SJSA1 (cell line): ENCODE measurements at places on chromosomes 5 and 9. TPM values are rescaled to one million over a fixed set of nuclear protein-coding genes. Genes with fewer than 3 reads are reported as not detected.

Gene MED7
- 22.8 and 24.7 TPM in 2 replicates for total RNA-seq

Gene PHPT1
- 64.1 and 70.5 TPM in 2 replicates for total RNA-seq

Gene SLC9A3
- total RNA-seq: 3.1 and 3.7 TPM in 2 replicates

Gene CDH9
- total RNA-seq: not detected in 2 replicates

Gene SPARC
- 2,833 and 2,882 TPM in 2 replicates for total RNA-seq

Gene PCDHB10
- total RNA-seq: 3.3 and 4.7 TPM in 2 replicates

Gene CTXN3
- not detected in 2 replicates for total RNA-seq

Gene EPB41L4A
- total RNA-seq: 0.11 TPM in 1 of 2 replicates, not detected in the other

Gene JADE2
- 12.5 and 14.6 TPM in 2 replicates for total RNA-seq

Gene ACSL6
- 0.03 TPM in 1 of 2 replicates, not detected in the other for total RNA-seq

DNA sequence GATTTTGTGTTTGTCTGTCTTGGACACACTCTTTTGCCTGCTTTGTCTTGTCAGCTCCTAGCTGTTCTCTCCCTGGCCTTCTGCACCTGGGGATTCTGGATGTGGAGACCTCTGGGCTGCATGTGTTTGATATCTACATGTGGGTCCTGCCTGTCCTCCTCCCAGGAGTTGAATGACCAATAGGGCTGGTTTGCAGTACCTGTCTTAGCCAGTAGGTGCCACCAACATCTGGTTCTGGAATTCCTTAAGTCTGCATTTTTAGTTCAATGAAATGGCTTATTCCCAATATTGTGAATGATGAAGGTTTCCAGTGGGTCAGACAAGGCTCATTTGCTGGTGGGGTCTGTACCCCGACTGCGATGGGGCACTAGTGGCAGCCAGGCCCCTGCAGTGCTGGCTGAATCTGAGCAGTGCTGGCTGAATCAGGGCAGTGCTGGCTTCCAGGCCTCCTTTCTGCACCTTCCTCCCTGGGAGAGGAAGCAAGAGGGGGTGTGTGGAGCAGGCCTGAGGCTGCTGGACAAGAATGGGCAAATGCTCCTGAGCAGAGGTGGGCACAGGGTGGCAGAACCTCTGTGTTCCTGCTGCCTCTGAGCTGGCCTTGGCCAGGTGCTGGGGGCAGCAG lies 73.3 kb downstream of the RXRA start:
- H3K27ac ChIP-seq: no peak overlapping the region
- H3K4me3 ChIP-seq: no peak overlapping the region
- peaks cover 12% of the 10 kb centered on the region for H3K36me3 ChIP-seq
- no peaks in the 10 kb centered on the region for H3K27me3 ChIP-seq
- no peak for DNase-seq

DNA sequence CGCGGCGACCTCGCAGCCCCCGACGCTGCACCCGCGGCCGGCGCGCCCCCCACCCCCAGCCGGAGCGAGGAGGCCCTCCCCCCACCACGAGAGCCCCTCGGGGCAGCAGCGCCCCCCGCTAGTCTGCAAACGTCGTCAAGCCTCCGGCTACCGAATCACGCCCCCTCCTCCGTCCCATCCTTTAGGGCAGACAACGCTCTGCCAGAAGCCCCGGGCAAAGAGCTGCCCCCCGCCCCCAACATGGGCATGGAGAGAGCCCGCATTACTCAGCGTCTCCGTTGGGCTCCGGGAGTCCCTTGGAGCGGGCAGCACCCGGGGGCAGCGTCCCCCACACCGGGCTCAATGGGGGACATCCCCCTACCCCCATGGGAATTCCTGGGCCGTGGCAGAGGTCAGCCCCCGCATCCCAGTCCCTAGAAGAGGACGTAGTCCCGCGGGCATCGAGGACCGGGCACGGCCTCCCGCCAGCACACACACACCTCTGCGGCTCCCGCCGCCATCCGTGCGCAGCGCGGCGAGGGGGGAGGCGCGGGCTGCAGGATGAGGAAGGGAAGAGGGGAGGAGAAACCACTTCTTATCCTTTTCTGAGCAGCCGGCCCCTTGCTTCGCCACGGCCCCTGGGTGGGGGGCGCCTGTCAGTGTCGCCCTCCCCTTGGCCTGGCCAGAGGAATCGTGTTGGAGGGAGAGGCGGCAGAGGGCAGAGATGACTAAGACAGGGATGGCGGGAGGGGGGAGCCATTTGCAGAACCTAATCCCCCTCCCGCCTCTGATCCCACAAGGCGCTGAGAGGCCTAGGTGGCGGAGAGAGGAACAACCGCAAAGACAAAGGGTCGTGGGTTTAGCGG lies 750 bp downstream of the DNM1 start:
- H3K27me3 ChIP-seq: no peaks in the 10 kb centered on the region
- no peaks in the 10 kb centered on the region for H3K36me3 ChIP-seq
- no peak for DNase-seq
- no peak overlapping the region for H3K27ac ChIP-seq
- H3K4me1 ChIP-seq: peaks cover 21% of the 10 kb centered on the region
- peak overlapping the region; percentile 67 for H3K4me3 ChIP-seq

DNA sequence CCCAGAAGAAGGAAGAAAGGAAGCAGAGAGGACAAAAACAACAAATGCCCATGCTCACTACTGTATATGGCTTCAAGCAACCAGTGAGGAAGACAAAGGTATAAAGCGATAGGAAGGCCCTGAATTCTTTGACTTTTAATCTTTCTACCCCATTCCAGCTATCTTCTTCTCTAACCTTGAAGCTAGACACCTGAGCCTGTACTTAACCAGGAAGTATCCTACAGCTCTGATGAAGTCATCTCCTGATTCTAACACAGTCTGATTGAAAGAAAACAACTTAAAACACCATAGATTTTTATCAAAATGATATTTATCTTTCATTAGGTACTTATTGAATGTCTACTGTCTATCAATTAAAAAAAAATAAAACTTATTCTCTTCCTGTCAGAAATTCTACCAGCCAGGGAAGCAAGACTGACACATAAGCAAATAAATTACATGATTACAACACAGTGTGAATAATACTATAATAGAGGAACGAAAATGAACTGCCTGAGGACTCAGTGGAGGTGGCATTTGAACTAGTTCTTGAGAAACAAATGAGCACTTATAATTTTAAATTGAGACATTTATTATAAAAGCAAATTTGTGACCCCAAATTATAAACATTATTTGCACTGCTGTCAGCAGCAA lies 123.3 kb upstream of the ELL2 start:
- no peaks in the 10 kb centered on the region for H3K36me3 ChIP-seq
- H3K27me3 ChIP-seq: no peaks in the 10 kb centered on the region
- H3K4me3 ChIP-seq: no peak overlapping the region
- H3K27ac ChIP-seq: no peak overlapping the region
- H3K4me1 ChIP-seq: peaks cover 9% of the 10 kb centered on the region
- no peak for DNase-seq

DNA sequence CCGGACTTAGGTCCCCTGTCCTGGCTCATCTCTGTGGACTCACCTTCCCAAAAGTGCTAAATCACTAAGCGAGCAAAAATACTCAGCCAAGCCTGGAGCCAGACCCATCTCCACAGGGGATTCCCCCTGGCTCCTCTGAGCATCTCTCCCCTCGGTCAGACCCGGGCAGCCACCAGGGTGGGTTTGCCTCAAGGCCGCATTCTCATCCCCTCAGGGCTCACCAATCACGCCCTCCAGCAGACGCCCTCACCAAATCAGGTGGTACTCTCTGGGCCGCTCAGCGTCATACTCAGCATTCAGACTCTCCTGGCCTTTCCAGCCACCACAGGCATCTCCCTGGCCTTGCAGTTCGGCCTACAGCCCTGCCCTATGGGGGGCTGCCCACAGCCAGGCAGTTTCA lies 49.7 kb downstream of the C5orf15 start:
- no peak for DNase-seq
- H3K27ac ChIP-seq: no peak overlapping the region
- H3K36me3 ChIP-seq: no peaks in the 10 kb centered on the region
- H3K4me3 ChIP-seq: no peak overlapping the region
- H3K4me1 ChIP-seq: no peaks in the 10 kb centered on the region
- H3K27me3 ChIP-seq: peaks cover 6% of the 10 kb centered on the region

GRCh38 chr9:114307899-114308267 lies 15.0 kb upstream of the ORM1 start:
- H3K36me3 ChIP-seq: no peaks in the 10 kb centered on the region; the same call in 1 of the 2 replicates
- H3K4me1 ChIP-seq: no peaks in the 10 kb centered on the region
- H3K27ac ChIP-seq: no peak overlapping the region

GRCh38 chr9:2389404-2389803 lies 232.2 kb upstream of the VLDLR start:
- no peaks in the 10 kb centered on the region for H3K27me3 ChIP-seq
- no peak overlapping the region for H3K27ac ChIP-seq
- H3K4me3 ChIP-seq: no peak overlapping the region

- no peaks in the 10 kb centered on the region for H3K4me1 ChIP-seq
- no peak overlapping the region for H3K4me3 ChIP-seq
- H3K36me3 ChIP-seq: no peaks in the 10 kb centered on the region
These were observed 42.0 kb downstream of the PIP5K1B start for GRCh38 chr9:68747043-68747533.

DNA sequence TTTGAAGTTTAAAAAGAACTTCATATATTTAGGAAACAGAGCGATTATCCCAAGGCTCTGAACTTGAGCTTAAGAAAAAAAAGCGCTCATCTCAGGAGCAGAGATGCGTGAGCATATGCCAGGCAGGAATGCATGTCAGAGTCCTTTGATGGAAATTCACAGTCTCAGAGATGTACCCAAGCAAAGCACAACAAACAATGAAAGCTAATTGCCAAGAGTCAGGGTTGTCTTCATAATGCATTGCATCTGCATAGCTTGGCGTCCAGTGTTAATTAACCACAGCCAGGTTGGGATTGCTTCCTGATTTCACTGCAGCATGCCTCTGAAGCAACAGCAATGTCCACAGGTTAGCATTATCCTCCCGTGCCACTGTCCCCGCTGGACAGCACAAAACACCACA lies 907.0 kb upstream of the DMAC1 start:
- H3K4me3 ChIP-seq: no peak overlapping the region
- H3K36me3 ChIP-seq: no peaks in the 10 kb centered on the region
- no peaks in the 10 kb centered on the region for H3K27me3 ChIP-seq
- no peaks in the 10 kb centered on the region for H3K4me1 ChIP-seq

DNA sequence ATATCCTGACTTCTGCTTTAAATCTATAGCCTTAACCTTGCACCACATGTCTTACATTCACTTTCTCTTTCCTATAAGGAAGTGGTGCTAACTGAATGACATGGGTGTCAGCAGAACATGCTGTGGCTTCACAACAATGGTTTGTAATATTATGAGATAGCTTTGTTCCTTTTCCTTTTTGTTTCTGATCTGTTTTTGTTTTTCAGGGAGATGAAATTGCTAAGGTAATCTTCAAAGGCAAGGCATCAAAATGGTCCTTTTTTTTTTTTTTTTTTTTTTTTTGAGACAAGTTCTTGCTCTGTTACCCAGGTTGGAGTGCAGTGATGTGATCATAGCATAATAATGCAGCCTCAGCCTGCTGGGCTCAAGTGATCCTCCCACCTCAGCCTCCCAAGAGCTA lies 53.6 kb upstream of the RANBP6 start:
- no peak for DNase-seq
- H3K27ac ChIP-seq: no peak overlapping the region
- no peaks in the 10 kb centered on the region for H3K4me1 ChIP-seq
- H3K27me3 ChIP-seq: no peaks in the 10 kb centered on the region

- DNase-seq: peak; percentile 57
- no peaks in the 10 kb centered on the region for H3K27me3 ChIP-seq
- no peak overlapping the region for H3K27ac ChIP-seq
- no peak overlapping the region for H3K4me3 ChIP-seq
These were observed 144.6 kb downstream of the CETN3 start for GRCh38 chr5:90264689-90265544.

- no peaks in the 10 kb centered on the region for H3K36me3 ChIP-seq
- DNase-seq: no peak
- H3K27ac ChIP-seq: no peak overlapping the region
- H3K4me1 ChIP-seq: no peaks in the 10 kb centered on the region
- H3K4me3 ChIP-seq: no peak overlapping the region
- H3K27me3 ChIP-seq: no peaks in the 10 kb centered on the region
These were observed 106.0 kb upstream of the KIF2A start for GRCh38 chr5:62199792-62200716.

DNA sequence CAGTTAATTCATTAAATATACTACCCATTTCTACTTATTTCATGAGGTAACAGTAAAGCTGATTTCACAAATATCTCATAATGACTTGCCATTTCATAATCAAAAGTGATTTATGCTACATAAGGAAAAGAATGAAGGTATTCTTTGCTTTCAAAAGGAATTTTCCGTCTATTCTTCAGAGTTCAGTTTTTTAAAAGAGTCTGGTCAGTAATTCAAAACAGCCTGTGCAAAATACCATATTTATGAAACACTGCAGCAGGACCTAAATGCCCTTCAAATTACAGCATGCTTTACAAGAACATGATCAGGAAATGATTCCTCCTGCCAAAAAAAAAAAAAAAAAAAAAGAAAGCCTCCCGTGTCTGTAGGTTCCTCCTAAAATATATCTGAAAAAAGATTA lies 154.7 kb downstream of the KIAA0825 start:
- no peak overlapping the region for H3K4me3 ChIP-seq
- no peaks in the 10 kb centered on the region for H3K36me3 ChIP-seq

GRCh38 chr9:120715389-120715924 lies 1.2 kb upstream of the MEGF9 start:
- H3K36me3 ChIP-seq: peaks cover 5% of the 10 kb centered on the region; the same call in 1 of the 2 replicates
- DNase-seq: no peak
- H3K27ac ChIP-seq: no peak overlapping the region
- H3K4me1 ChIP-seq: peaks cover 25% of the 10 kb centered on the region

GRCh38 chr5:140925806-140926442 lies at the start of gene PCDHAC1:
TSS of gene PCDHAC1 (plus strand) at chr5:140926299. CDS start at chr5:140926893, 594 bp downstream.
- H3K4me3 ChIP-seq: no peak within 1 kb of the TSS
- H3K36me3 ChIP-seq: no peaks in the 10 kb centered on the region
- H3K27ac ChIP-seq: no peak within 1 kb of the TSS
- DNase-seq: no peak
- H3K4me1 ChIP-seq: no peaks in the 10 kb centered on the region

- peaks cover 69% of the 10 kb centered on the region for H3K36me3 ChIP-seq
- no peaks in the 10 kb centered on the region for H3K4me1 ChIP-seq
- DNase-seq: no peak
- no peaks in the 10 kb centered on the region for H3K27me3 ChIP-seq
- no peak overlapping the region for H3K4me3 ChIP-seq
These were observed 32.6 kb upstream of the RASGEF1C start for GRCh38 chr5:180241600-180241999.

GRCh38 chr9:101705135-101705661 lies 33.2 kb downstream of the GRIN3A start:
- H3K4me1 ChIP-seq: no peaks in the 10 kb centered on the region
- DNase-seq: peak; percentile 1
- peaks cover 11% of the 10 kb centered on the region for H3K27me3 ChIP-seq
- H3K27ac ChIP-seq: no peak overlapping the region

DNA sequence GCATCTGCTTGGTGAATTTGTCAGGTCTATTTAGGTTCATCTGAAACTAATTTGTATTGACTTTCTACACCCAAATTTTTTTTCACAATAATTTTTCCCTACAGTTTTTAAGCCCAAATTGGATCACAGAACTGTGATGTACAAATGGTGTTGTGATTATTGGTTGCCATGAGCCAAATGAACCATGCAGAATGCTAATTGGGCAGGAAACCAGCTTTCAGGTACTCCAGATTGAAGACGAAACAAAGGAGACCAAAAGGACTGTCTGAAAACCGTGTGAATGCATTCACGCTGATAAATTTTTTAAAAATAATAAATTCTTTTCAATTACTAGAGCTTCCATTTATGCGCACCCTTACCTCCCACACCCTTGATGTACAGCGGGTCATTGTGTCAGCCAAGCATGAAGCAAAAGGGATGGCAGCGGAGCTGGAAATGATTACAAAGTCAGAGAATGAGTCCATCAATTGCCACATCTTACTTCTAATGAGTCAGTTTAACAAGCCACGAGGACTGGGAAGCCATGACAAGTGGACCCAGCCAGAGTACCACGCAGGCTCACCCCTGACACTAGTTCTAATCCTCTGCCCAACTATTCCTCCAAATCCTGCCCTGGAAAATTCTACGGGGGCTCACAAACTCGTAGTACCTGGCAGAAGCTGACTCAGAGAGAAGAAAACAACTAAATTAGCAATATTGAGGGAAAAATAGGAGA lies 66.5 kb downstream of the SEMA6A start:
- no peak for DNase-seq
- no peaks in the 10 kb centered on the region for H3K4me1 ChIP-seq
